Brain microvascular endothelial cell (primary cell): ENCODE measurements at places on chromosomes 3 and 15.

GRCh38 chr3:144114767-144115166 is 143.1 kb downstream of the DIPK2A start:
- no peak for DNase-seq

- no peak for DNase-seq
These were observed 34.8 kb downstream of the LIPC start for GRCh38 chr15:58466566-58466965.

- peak; percentile 61 for DNase-seq
These were observed 203.3 kb downstream of the MBNL1 start for GRCh38 chr3:152471814-152472671.

- no peak for DNase-seq
These were observed 49.3 kb downstream of the HHLA2 start for GRCh38 chr3:108345492-108346205.

DNA sequence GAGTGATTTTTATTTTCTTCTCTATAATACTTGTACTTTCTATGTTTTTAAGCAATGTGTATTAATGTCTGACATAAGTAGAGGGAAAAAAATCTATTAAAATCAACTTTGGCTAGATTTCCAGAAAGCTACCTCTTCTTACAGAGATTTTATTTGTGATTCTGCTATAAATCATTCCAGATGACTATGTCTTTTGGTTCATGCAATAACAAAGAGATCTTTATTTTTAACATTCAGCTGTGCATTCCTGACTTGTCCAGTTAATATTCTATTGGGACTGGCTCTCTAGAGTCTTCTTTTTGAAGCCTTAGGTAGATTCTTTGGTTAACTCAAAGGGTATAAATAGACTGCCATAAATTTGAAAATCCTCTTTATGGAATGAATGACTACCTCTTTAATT is 74.3 kb upstream of the ARPP21 start:
- DNase-seq = no peak

DNA sequence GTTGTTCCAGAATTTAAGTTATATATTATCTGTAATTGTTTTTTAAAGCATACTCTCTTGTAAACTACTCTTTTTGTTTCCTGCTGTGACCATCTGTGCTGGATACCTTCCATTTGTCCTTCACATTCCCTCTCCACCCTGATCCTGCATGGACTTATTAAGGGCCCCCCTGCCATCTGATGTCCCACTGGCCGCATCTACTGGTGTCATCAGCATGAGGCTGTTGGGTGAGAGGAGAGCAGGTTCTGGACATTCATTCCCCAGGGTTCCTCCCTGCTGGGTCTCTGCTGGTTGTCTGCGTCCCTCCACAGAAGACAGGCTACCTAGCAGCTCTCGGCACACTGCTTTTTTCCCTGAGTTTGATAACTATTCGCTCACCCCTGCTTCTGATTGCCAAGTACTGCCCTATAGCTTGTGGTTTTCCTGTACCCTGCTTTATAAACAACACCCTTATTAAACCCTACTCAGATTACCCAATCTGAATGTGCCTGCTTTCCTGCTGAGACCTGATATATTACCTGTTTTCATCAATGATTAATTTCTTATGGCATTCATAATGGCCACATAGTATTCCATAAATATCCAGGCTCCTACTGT is 7.7 kb downstream of the CMTM8 start:
- no peak for DNase-seq

DNA sequence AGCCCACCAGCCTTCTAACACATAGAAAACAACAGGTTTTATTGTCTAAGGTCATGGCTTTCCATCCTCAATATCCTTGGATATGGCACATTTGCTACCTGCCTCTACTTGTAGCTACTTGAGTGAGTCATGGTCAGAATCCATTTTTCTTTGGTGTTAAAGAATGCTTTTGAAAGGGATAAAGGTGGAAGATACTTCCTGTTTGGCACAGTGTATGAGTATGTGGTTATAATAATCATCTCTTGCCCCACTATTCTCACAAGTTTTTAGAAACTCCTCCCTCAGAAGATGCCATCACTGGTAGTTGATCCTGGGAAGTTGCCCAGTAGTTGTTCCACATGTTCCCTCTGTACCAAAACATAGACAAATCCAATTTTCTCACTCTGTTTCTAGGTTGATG is 508.6 kb upstream of the IL12A start:
- no peak for DNase-seq

DNA sequence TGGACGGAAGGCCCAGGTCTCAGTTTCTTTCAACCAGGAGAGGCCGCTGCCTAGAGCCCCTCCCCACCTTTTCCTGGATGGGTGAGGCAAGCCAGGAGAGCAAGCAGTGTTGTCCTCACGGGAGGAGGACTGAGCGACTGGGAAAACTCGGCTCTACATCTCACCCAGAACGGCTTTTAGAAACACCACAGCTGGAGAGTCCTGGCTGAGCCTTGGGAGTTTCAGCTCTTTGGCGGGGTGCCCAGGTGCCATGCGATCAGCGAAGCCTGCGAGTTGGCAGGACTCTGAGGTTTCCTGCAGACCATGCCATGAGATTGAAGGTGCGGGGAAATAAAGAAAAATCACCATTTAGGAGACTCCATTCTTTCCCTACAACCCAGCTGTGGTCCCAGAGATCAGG is 26.0 kb downstream of the PPCDC start:
- no peak for DNase-seq

DNA sequence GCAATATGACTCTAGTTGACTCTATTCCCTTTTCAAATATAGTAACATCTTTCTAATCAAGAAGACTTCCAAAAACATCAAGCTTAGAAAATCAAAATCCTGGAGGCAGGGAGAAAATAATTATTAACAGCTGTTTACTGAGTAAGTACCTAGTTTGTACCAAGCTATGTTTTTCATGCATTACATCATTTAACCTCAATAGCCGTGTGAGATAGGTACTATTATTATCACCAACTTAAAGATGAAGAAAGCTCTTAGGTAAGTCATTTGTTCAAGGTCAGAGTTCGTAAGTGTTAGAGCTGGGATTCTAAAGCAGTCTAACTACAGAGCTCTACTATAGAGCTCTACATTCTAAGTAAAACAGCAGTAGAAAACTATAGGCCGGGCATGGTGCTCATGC is 41.6 kb downstream of the GSK3B start:
- no peak for DNase-seq

DNA sequence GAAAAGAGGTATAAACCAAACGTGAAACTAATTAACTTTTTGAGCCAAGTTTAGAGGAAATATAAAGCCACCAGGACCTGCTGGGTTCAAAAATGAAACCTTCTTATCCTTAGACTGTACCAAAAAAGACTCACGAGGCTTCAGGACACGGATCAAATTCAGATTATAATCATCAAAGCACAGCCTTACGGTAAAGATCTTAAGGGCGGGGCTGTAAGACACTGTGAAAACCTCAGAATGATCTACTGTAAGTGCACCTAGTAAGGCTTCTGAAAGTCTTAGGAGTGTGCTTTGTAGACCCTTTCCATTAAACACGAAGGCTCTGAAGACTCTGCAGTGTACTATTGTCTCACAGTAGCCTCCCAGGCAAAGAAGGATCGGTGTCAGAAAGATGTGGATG is 26.8 kb downstream of the TARS3 start:
- no peak for DNase-seq

GRCh38 chr3:145882436-145882835 is 278.5 kb downstream of the PLOD2 start:
- peak; percentile 38 for DNase-seq

DNA sequence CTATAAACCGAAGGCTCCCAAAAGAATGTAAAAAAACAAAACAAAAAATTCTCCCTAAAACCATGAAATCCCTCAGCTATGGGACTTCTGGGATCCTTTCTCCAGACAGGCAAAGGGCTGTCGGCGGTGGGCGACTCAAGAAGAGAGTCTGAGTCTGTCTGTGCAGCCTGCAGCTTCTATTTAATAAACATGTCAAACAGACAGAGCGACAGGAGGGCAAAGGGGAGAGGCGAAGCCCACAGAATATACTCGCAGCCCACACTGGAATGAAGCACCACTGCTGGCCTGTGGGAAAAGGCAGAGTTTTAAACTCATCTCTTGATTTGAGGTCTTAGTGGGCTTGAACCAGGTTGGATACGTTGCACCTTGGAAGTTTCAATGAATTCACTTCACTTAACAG is 40.2 kb downstream of the ISL2 start:
- DNase-seq = no peak

GRCh38 chr3:123341-123740 is 73.2 kb upstream of the CHL1 start:
- DNase-seq = no peak

DNA sequence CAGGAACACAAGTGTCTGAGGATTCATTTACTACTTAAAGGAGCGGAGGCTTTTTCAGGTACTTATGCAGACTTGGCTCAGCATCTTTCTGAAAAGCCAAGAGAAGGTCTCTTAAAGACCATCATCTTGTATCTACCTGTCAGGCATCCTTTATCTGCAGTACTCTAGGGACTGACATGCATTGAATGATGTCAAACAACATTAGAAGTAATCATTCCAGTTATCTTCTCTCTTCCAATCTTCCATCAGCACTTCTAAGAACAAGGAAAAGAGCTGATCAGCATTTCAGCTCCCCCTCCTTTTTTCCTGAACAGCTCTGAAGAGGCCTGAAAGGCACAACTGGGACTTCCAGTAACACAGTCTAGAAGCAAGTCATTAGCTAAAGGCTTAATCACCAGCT is 214.8 kb downstream of the KCNH8 start:
- no peak for DNase-seq

DNA sequence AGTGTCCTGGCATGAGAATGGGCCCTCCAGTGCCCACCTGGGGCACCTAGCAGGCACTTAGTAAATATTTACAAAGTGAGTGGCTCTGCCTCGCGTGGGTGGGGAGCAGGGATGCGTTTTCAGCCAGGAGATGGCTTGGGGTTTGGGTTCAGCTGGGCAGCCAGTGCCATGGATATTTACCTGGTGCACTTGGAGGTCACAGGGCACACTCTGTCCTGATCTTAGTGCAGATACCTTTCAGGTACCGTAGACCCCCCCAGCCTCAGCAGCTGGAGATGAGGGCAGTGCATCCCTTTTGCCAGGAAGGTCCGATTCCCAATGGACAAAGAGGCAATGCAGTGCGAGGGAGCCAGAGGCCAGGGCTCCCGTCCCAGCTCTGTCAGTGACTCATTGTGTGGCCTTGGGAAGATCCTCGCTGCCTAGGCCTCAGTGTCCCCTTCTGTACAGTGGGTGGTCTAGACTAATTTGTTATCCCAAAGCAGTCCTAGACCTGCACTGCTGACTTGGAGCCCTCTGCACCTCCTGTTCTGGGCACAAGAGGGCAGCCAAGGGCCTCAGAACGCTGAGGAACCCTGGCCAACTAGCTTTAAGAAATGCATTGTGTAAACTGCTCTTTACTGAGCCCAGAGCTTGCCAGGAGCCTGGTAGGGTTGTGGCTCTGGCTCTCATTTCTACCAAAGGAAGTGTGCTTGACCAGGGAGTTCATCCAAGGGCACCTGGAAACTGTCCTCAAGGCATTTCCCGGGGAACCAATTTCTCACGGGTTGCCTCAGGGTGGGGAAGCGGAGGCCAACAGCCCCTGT is 16.0 kb downstream of the HDAC11 start:
- DNase-seq = peak; percentile 77

- DNase-seq = no peak
These were observed at the start of gene SLC22A14 for GRCh38 chr3:38281895-38282686. TSS of gene SLC22A14 (plus strand) at chr3:38282294. CDS start at chr3:38306027, 23,733 bp downstream.

- no peak for DNase-seq
These were observed 58.0 kb upstream of the FURIN start for GRCh38 chr15:90810354-90810753.

DNA sequence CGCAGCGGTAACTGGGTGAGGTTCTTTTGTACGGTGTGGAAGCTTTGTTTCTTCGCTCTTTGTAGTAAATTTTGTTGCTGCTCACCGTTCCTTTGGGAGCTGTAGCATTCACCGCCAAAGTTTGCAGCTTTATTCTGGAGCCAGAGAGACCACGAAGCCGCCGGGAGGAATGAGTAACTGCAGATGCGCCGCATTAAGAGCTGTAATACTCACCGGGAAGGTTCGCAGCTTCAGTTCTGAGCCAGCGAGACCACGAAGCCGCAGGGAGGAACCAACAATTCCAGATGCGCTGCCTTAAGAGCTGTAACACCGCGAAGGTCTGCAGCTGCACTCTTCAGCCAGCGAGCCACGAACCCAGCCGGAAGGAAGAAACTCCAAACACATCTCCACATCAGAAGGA is 56.0 kb upstream of the DYNC1LI1 start:
- DNase-seq = no peak

GRCh38 chr15:88818920-88819319 is 15.7 kb downstream of the ACAN start:
- no peak for DNase-seq

GRCh38 chr3:65878831-65879230 is 159.9 kb downstream of the MAGI1 start:
- no peak for DNase-seq

GRCh38 chr3:160617636-160618035 is 52.3 kb upstream of the KPNA4 start:
- no peak for DNase-seq

- DNase-seq = peak; percentile 98
These were observed 60.4 kb downstream of the SMAD3 start for GRCh38 chr15:67125589-67126502.

DNA sequence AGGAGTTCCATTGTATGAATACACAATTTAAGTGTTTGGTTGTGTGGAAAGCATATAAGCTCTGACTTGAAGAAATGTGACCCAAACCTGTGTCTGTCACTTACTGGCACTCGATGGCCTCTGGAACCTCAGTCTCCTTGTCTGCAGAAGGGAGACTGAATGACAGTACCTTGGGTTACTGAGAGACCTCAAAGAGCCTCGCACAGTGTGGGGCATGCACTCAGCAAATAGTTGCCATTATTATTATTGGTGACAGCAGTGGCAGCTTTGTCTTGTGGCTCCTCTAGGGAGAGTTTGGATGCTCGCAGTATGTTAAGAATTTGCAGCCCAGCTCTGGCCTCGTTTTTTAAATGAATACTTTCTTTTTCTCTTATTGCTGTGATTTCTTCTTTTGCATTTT is 43.4 kb downstream of the EEFSEC start:
- DNase-seq = no peak

DNA sequence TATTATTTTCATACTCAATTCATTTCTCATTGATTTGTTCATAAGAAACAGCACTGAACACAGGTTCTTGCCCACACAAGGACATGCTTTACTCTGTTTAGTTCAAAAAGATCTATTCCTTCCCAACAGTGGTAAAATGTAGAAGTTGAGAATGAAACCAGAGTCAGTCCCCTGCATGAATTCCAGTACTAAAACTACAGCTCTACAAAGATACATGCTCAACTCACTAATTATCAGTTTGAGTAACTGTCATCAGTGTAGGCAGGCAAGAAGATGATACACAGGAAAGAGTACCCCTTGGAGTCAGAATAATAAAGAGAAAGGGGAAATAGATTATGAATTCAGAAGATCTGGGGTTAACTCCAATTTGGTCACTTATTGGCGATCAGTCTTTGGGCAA is 43.2 kb downstream of the NR2E3 start:
- no peak for DNase-seq

GRCh38 chr3:105780107-105780506 is 88.7 kb downstream of the CBLB start:
- no peak for DNase-seq
